T-helper 22 cell (primary cell): ENCODE measurements at places on chromosomes 1 and 21.

GRCh38 chr1:218425647-218426342 is 80.7 kb downstream of the TGFB2 start:
- DNase-seq, result no peak

GRCh38 chr1:6059866-6060265 is 14.2 kb downstream of the KCNAB2 start:
- DNase-seq, result no peak

DNA sequence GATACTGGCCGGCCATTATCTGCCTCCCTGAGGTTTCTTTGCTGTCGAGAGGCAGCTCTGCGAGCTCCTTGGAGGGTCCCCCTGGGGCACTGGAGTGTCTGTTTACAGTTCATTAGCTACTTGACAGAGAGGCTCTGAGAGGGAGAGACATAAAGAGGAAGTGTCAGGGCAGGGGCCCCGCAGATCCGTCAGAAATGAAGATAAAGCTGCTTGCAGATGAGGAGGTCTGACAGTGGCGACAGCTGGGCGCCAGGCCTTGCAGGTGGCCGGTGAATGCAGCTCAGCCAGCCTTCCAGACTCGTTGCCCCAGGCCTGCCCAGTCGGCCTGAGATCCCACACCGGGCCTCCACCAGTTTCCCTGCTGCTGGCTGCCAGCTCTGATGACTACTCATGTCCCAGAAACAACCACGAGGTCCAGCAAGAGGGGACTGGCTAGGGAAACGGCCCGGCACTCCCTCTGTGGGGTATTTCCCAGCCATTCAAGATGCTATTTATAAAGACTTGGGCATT is 84.7 kb downstream of the DISP3 start:
- DNase-seq, result no peak

- DNase-seq, result no peak
Observed at GRCh38 chr1:45974541-45975269, 157.7 kb downstream of the PIK3R3 start.

GRCh38 chr1:206429421-206429820 is 40.9 kb upstream of the IKBKE start:
- DNase-seq, result no peak

DNA sequence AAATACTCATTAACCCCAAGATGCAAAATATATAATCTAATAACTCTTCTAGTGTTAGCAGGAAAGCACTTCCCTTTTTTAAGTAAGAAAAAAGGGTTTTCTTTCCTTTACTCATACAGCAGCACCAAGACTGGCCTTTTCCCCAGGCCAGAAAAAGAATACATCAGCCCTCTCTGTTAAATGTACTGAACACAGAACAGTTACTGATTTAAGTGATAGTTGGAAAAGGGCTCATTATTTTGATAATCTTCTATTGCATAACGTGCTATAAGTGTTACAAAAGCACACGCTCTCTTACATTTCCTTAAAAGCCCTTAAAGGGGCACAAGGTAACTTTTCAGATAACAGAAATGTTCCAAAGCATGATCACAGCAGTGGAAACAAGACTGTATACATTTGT is 142.9 kb downstream of the TIAM1 start:
- DNase-seq, result no peak

DNA sequence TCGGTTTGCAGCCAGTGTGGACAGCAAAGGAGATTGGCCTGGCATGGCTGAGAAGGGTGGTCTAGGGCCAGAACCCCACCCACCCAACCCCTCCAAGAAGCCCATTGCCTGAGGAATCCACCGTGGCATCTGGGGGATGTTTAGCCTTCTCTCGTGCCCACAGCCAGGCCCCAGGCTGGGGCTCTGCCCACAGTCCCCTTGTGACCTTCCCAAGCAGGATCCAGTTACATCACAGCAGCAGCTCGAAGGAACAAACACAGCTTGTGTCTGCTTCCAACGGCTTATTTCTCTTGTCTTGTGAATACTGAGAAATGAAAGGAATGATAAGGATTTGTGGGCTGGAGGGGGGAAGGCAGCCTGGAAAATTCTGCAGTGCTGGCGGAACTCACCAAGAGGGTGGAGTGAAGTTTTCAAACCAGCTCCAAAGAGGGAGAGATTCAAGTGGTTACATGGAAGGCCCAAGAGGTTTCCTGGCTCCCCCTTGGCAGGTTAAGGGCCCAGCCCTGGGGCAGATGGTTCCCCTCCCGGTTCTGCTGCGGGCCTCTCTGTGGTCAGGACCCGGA is 61.6 kb downstream of the DHRS3 start:
- no peak for DNase-seq

- DNase-seq, result no peak
Observed at GRCh38 chr1:8040586-8040985, 14.5 kb upstream of the ERRFI1 start.

GRCh38 chr1:13807209-13807608 is 107.2 kb downstream of the PRDM2 start:
- no peak for DNase-seq

DNA sequence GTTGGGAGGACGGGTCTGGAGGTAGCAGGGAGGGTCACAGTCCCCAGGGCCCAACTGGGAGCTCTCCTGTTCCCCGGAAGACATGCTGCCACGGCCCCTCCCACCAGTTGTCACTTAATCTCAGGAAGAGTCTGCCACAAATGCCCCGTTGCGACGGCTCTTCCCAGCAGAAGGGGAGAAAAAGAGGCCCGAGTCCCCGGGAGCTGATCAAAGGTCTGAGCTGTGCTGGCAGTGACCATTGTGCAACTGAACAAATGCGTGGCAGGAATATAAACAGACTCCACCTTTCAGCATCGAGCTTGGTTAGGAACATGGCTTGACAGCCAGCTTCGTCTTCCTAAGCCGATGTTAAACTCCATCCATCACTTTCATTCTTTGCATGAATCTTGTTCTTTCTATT is 27.8 kb upstream of the ZBTB21 start:
- no peak for DNase-seq

- no peak for DNase-seq
Observed at GRCh38 chr1:25807480-25808390, 7.7 kb downstream of the SELENON start.

GRCh38 chr1:168640182-168640581 is 63.8 kb downstream of the XCL1 start:
- DNase-seq, result no peak

GRCh38 chr1:7460807-7461206 is 310.3 kb upstream of the VAMP3 start:
- DNase-seq, result no peak
